ENCODE measurements at places on chromosomes 13 and 19. TPM values are rescaled to one million over a fixed set of nuclear protein-coding genes. Genes with fewer than 3 reads are reported as not detected.

The KLK10 gene
- total RNA-seq = not detected

DNA sequence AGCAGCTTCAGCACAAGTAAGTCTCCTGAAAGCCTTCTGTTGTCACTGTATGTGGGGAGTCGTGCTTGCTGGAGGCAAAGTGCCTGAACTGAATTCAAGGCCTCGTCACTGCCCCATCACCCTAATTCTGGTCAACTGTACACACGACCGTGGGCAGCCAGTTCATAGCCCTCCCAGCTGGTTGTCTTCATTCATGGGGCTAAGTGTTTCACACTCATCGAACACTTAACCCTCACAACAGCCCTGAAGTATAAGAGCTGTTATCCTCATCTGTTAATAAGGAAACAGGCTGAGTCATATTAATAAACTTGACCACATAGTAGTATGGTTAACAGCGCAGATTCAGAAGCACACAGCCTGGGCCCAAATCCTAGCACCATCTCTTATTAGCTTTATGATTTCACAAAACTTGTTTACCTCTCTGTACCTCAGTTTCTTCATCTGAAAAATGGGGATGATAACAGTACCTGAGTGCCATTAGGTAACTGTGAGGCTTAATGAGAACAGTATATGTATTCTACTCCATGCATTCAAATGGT, 66.7 kb downstream of the CDADC1 start:
- no peak for DNase-seq

DNA sequence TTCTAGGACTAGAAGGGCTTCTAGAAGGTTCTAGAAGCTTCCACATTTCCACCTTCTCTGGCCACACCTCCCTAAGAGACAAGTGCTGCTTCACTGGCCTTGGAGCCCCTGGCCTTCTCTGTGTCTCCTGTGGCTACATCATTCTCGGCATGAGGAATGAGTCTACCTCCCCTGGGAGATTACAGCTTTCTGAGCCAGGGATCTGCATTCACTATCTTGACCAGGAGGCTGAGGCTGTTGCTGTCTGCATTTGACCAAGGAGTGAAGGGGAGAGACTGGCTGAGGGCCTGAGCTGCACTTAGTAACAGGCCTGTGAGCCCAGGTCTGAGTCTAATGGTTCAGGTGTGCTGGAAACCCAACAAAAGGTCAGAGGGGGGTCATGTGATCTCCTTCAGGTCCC, 5.3 kb downstream of the CPAMD8 start:
- DNase-seq = no peak

GRCh38 chr19:9711815-9712214, 36.9 kb upstream of the ZNF562 start:
- DNase-seq = no peak

- DNase-seq = no peak
Observed at GRCh38 chr13:94658926-94659597, 53.3 kb downstream of the SOX21 start.

Measured in transverse colon (tissue), 4 donors.